ENCODE measurements at places on chromosomes 16 and 17.

- no peak for DNase-seq
Measured at GRCh38 chr17:14161419-14161818, 75.2 kb downstream of the CDRT15 start.

GRCh38 chr16:12896562-12896961 is 4.8 kb upstream of the SHISA9 start:
- DNase-seq = no peak

DNA sequence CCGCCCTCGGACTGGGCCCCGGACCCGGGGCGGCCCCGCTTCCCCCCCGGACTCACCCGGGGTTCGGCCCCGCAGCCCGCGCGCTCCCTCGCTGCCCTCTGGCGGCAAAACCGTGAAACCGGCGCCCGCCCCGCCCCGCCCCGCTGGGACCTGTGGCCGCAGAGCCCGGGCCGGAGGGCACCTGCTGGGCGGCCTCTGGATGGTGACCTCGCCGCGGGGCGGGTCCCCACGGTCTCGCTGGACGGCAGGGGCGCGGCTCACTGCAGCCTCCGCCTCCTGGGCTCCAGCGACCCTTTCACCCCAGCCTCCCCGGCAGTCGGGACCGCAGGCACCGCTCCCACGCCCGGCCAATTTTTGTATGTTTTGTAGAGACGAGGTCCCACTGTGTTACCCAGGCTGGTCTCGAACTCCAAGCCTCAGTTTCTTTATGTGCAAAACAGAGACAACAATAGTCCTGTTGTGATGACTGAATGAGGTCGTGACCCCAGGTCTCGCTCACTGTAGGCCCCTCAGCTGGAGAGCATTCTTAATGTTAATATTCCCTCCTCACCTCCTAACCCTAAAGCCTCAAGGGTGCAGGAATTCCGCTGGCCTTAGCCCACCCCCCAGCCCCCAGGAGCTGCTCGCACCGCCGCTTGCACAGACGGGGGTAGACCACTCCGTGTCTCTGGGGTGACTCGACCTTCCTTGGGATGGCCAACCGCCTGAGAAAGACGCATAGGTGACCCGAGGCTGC is 33.7 kb upstream of the RPH3AL start:
- peak; percentile 29 for DNase-seq

- DNase-seq = no peak
Measured at GRCh38 chr17:65218261-65218660, 81.1 kb downstream of the RGS9 start.

DNA sequence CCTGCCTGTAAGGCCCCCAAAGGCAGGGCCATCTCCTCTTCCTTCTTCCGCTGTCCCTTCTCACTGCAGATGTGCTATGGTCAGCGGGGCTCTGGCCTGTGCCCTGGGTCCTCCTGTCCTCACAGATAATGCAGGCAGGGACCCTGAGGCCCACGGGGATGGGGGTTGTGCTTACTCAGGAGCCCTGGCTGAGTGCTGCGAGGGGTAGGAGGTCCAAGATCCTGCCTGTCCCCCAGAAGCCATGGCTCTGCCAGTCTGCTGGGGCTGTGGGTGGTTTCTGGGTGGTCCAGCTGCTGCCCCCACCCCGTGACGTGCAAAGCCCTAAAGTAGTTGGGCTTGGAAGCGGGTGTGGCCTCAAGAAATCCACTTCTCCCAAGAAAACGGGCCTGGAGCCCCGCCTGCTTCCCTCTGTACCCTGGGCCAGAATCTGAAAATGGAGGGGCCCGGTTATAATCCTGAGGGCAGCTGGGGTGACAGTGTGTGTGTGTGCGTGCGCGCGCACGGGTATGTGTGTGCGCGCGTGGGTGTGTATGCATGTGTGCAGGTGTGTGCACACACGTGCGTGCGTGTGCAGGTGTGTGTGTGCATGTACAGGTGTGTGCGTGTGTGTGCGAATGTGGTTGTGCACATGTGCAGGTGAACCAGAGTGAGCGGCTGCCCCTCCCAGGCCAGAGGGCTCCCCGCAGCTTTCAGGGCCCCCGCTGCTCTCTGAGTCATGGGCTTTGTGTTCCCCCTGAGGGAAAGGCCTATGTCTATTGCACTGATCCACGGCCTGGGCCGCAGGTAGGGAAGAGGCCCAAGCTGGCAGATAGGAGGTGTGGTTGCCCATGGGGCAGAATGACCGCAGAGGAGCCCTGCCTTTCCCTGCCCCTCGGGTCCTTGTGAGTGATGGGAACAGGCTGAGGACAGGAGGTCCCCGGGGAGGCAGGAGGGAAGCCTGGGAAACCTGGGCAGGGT is 13.8 kb downstream of the SPNS2 start:
- DNase-seq = no peak

GRCh38 chr16:83215406-83216001 is 588.7 kb downstream of the CDH13 start:
- no peak for DNase-seq

GRCh38 chr16:88835383-88835782 is 21.4 kb downstream of the GALNS start:
- DNase-seq = no peak

- no peak for DNase-seq
Measured at GRCh38 chr16:59173408-59173831, 439.3 kb upstream of the GOT2 start.

- DNase-seq = no peak
Measured at GRCh38 chr17:28533091-28533807, 19.2 kb downstream of the UNC119 start.

DNA sequence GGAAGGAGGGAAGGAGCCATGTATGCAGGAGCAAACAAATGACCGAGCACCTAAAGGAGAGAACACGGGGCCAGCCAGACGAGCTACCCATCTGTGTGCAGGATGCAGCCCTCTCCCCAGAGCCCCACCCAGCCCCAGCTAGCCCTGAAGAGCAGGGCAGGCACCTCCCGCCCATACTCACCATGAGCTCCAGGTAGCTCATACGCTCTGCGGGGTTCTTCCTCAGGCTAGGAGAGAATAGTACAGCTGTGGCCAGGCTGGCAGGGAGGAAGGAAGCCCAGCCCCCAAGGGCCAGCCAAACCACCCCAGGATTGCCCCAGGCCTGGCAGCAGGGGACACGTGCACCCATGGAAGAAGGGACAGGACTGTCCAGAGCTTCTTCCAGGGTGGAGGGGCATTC is 81.9 kb downstream of the KCNJ18 start:
- DNase-seq = no peak

- no peak for DNase-seq
Measured at GRCh38 chr16:21324267-21324666, 46.2 kb upstream of the CRYM start.

DNA sequence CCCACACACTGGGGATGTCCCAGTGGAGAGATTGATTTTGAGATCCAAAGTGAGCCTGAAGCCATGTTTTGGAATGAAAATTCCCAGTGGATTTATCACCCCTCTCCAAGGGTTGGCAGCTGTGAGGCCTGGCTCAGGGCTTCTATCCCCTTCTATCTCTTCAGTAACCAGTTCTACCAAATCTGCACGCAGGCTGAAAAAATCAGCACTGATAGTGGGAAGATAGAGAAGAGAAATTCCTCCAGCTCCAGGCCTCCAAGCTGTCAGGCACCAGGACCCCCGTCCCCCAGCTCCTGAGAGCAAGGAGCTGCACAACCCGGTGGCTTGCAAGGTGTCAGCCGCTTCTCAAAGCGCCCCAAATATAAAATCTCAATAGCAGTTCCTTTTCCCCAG is 1.0 kb downstream of the FLOT2 start:
- DNase-seq = no peak

GRCh38 chr17:72512649-72513556 is 392.1 kb downstream of the SOX9 start:
- no peak for DNase-seq

GRCh38 chr16:73159296-73159695 is 111.4 kb upstream of the ZFHX3 start:
- no peak for DNase-seq

DNA sequence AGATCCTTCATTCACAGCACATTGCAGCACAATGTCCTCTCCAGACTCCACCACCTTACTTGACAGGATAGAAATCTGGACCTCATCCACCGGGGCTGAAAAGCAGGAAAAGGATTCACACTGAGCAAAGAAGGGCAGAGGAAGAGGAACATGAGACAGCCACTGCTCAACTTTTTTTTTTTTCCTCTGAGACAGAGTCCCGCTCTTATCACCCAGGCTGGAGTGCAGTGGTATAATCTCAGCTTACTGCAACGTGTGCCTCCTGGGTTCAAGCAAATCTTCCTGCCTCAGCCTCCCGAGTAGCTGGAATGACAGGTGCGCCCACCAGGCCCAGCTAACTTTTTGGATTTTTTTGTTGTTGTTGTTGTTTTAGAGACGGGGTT is 34.4 kb downstream of the PECAM1 start:
- no peak for DNase-seq

DNA sequence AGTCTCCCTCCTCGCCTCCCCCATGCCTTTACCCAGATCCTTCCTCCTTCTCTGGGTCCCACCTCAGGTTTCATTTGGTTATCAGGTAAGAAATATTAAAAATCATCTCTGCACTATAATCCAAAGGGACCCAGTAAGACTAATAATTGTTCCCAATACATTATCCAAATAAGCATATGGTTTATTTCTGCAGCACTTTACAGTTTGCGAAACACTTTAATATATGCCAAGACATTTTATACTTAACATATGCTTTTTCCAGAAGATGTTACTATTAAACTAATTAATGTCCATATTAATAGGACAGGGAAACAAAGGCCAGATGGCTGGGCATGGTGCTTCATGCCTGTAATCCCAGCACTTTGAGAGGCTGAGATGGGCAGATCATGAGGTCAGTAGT is 33.3 kb downstream of the CD300LF start:
- DNase-seq = no peak

- DNase-seq = no peak
Measured at GRCh38 chr17:40063901-40064531, 1.3 kb downstream of the THRA start.

DNA sequence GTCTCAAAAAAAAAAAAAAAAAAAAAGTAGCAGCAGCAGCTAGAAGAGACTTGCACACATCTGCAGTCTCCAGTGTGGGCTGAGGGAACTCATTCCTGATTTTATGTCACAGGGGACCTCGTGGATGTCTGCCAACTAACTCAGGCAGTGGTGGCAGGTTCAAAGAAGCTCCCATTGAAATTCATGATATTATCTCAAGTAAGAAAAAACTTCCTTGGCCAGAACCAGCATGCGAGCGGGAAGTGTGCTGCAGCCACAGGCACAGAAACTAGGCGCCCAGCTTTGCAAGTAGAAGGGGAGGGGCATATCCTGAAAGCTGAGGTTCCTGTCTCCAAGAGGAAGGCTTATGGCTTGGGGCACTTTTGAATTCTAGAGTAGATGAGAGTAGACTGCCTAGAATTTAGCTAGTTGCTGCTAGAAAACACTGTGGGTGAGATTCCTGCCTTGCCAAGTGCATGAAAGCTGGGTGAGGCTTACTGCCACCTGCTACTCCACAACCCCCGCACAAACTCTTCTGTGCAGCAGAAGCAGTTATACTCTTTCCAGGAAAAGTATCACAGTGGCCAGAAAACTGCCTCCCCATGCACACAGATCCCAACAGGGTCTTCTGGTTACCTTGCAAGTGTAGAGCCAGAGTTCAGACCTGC is 603.8 kb upstream of the CA10 start:
- DNase-seq = no peak

DNA sequence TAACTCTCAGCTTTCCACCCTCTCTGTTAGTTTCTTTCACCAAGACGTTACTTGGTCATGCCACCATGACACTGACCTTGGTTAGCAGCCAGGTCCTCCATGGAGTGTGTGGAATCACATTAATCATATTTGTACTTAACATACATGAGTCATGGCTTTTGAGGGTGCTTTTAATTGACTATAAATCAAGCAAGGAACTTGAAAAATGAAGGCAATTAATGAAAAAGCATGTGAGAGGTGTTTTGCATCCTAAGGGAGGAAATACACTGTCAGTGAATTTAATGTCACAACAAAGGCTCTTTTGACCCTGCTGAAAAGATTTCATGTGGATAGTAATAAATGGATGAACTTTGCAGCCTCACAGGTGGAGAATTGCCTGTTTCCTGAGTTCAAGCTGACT is 240.7 kb downstream of the CDH13 start:
- no peak for DNase-seq

- DNase-seq = no peak
Measured at GRCh38 chr16:64925166-64925565, 196.7 kb downstream of the CDH11 start.

- DNase-seq = peak; percentile 19
Measured at GRCh38 chr16:1146409-1146808, 6.5 kb upstream of the CACNA1H start.

DNA sequence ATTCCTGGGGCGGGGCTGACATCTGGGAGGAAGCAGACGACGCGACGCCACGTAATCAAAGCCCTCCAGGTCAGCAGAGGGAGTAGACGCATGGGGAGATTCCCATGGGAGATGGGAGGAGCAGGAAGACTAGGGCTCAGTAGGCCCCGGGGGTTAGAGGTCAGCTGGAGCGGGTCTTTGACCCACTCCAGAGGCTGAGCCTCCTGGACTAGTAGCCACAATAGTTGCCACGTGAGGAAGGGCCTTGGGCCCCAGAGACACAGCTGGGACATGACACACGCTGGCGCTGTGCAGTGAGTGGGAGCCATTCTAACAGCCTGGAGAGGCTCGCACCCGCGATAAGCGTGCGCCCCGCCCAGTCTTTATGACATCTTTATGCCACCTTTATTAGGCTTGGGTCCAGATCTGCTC is 95.7 kb upstream of the AMZ2 start:
- DNase-seq = no peak

DNA sequence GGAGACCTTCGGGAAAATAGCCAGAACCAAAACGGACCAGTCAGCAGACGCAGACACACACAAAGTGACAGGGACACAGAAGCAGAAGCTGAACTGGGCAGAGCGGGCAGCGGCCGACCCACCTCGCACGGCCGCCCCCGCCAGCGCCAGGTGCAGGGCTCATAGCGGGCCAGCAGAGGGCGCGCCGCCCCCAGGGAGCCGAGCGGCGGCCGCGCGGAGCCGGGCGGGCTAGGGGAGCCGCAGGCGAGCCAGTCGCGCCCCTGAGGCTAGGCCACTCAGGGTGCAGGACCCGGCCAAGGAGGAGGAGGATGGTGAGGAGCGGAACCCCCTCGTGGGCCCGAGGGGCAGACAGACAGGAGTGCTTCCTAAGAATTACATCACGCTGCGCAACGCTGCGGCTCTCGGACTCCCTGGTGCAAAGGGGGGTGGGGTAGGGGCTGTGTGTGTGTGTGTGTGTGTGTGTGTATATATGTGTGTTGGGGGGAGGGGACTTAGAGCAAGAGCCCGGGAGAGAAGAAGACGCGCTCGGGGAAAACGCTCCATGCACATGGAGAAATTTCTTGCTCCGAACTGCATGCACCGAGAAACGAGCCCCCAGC is 913 bp upstream of the NOG start:
- peak; percentile 53 for DNase-seq

DNA sequence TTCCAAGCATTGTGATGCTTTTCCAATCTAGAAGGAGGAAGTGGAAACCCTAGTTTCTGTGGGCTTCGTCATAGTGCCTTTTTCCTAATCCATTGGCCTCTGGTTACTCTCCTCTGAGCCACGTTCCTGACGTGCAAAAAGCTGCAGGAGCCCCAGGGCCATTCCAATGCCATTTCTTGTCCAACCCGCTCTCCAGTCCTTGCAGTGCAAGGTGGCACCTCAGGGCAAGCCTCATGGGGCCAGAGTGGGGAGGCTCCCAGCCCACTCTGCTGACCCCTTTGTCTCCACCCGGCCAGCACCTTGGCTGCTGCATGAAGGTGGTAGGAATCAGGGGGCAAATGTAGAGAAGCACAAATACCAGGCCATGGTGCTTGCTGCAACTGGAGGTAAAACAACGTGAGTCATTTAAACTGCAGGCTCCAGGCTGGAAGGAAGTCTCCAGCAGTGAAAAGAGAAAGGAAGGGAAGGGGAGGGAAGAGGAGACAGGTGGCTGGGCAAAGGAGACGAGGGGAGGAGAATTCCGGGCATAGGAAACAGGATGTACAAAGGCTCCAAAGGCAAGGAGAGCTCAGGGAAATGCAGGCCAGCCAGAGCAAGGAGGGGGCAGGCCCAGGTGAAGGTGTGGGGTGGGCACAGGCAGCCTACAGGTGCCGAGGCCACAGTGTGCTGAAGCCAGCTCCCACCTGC is 168.2 kb upstream of the TNRC6C start:
- DNase-seq = no peak
